Fibroblast of the aortic adventitia (primary cell): ENCODE measurements at places on chromosomes 4 and X.

DNA sequence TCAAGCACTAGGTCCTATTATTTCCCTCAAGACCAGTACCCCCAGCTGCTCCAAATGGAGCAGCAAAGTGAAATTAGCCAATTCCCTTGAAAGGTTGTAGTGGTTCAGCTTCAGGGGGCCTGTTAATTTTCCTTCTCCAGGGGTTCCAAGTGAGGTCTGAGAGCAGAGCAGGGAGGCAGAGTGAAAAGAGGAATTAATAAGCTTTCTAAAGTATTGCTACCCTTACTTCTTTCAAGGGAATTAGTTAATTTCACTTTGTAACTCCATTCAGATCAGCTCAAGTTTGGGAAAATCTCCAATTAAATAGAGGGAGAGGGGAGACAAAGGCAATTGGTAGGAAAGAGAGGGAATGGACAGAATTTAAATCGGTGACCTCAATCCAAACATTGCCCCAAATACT, 78.7 kb upstream of the SLC7A11 start:
- DNase-seq = no peak

GRCh38 chrX:110722135-110722534, 73.5 kb downstream of the CHRDL1 start:
- DNase-seq = no peak

GRCh38 chr4:78645853-78646757, 94.5 kb downstream of the ANXA3 start:
- peak; percentile 98 for DNase-seq

DNA sequence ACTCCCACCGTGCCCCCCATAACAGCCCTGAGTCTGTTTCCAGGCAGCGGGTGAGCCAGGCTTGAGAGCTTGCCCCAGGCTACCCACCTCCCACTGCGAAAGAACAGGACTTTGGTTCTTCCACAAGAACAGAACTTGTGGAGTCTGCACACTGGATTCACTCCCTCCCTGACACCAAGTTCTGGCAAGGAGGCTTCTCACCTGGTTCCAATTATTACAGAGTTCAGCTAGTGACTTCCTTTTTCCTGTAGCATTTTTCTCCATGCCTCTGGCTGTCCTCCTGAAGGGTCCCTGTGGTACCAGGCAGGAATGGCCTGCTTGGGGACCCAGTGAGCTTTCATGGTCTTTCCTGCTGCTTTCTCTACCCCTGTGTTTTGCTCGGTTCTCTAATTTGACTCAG, 208.6 kb upstream of the SFRP2 start:
- DNase-seq = no peak

- no peak for DNase-seq
Observed at GRCh38 chr4:20960291-20960690, 260.0 kb downstream of the PACRGL start.

- DNase-seq = no peak
Observed at GRCh38 chr4:7781366-7781765, 158.3 kb downstream of the AFAP1 start.

- DNase-seq = peak; percentile 97
Observed at GRCh38 chrX:130100180-130100579, 10.1 kb downstream of the ELF4 start.

GRCh38 chrX:75278991-75279390, 5.1 kb downstream of the UPRT start:
- peak; percentile 9 for DNase-seq

GRCh38 chr4:1244978-1245471, 3.9 kb downstream of the CTBP1 start:
- DNase-seq = no peak

GRCh38 chr4:151781026-151781425, 20.2 kb upstream of the GATB start:
- no peak for DNase-seq

- no peak for DNase-seq
Observed at GRCh38 chrX:103830848-103831247, 1.2 kb downstream of the RAB9B start.

DNA sequence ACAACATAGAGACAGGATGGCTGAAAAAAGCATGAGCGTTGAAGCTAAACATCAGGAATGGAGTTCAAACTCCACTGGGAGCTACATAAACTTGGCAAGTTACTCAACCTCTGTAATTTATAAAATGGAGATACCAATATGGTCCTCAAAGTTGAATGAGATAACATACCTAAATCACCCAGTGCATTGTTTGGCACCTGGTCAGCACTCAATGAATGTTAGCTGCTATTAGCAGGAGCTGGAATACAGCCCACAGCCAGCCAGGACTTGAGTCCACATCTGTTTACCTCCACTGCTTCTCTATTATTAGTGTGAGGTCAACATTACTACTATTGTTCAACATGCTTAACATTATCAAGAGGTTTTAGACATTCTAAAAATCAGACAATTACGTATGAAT, 97.9 kb downstream of the NR3C2 start:
- DNase-seq = no peak

DNA sequence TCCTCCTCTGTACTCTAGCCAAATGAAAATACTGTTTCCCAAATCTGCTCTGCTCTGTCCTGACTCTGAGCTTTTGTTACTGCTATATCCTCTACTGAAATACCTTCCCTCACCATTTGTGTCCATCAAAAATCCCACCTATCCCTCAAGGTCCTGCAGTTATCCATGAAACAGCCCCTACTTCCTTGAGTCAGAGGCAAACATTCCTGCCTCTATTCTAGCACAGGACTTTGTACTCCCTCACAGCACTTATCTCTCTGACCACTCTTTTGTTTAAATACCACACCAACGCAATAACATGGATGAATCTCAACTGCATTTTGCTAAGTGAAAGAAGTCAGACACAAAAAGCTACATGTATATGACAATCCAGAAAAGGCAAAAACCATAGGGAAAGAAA, 10.5 kb upstream of the RNF128 start:
- no peak for DNase-seq

- DNase-seq = no peak
Observed at GRCh38 chrX:21503593-21503992, 129.4 kb downstream of the CNKSR2 start.

DNA sequence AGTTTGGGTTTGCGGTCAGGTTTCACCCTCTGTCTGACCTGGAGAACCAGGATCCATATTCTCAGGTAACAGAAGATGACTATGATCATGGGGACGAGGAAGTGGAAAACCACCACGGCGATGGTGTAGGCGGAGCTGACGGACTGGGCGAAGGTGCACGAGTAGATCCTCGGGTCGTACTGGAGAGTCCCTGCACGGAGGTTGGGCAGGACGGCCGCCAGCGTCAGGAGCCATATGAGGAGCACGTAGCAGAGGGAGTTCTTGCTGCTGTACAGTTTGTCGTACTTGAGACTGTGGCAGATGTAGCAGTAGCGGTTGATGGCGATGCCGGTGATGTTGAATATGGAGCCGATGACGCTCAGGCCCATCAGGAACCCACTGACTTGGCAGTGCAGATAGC, 21.3 kb downstream of the MTNR1A start:
- DNase-seq = no peak

GRCh38 chrX:119755981-119756533, 2.3 kb upstream of the SOWAHD start:
- no peak for DNase-seq

DNA sequence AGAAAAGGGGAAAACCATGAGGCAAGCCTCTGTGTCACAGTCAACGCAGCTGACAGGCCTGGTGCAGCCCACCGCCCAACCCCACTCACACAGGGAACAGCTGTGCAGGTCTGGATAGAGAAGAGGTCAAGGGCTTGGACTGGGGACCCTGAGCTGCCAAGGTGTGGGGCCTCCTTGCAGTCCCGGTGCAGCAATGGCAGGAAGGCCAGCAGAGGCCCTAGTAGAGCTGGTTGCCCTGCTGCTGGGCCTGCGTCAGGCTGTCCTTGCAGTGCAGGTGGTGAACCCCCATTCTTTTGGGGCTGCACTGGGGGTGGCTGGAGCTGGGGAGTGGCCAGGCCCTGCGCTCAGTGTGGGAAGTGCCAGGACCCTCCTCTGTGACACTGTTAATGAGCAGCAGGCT, 482.0 kb downstream of the SMARCA1 start:
- no peak for DNase-seq

DNA sequence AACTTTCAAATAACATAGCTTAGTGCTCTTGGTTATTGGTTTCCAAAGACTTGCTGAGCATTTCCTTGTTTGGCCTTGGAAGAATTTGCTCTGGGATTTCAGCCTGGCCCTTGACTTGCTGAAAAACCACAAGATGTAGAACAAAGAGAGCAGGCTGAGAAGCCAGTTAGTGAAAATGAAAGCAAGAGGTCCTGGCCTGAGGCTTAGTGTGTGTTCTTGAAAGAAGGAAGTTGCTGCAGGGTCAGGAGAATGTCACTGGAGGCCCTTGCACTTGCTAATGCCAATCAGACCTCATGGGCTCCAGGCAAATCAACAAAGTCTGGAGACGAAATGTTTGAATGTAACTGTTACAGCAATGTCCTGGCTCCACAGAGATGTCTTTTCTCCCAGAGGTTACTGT, 79.4 kb downstream of the SYNPO2 start:
- peak; percentile 93 for DNase-seq

- DNase-seq = peak; percentile 84
Observed at GRCh38 chr4:118224243-118224829, 128.5 kb downstream of the PRSS12 start.

- DNase-seq = no peak
Observed at GRCh38 chr4:52251864-52252263, 200.8 kb downstream of the SPATA18 start.

- DNase-seq = peak; percentile 33
Observed at GRCh38 chr4:71550220-71551165, 211.7 kb downstream of the SLC4A4 start.

GRCh38 chr4:124874172-124874450, 161.6 kb upstream of the ANKRD50 start:
- DNase-seq = no peak

- no peak for DNase-seq
Observed at GRCh38 chr4:143356493-143356892, 19.8 kb downstream of the GAB1 start.

DNA sequence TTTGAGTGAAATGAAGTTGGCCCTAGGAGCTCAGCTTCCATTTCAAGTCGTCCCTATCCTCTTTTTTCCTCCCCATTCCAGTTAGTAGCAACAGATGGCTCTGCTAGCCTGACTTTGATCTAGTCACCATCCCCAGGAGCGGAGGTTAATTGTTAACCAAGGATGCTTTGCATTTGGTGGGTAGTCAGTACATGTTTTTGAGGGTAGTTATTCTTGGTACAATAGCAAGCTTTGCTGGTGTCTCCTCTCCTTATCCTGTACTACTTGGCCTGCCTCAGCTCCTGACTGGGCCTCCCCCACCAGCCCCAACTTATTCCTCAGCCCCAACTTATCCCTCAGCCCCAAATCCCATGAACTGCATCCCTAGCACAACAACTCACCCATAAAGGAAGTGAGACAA, 14.8 kb upstream of the RTL5 start:
- DNase-seq = no peak

DNA sequence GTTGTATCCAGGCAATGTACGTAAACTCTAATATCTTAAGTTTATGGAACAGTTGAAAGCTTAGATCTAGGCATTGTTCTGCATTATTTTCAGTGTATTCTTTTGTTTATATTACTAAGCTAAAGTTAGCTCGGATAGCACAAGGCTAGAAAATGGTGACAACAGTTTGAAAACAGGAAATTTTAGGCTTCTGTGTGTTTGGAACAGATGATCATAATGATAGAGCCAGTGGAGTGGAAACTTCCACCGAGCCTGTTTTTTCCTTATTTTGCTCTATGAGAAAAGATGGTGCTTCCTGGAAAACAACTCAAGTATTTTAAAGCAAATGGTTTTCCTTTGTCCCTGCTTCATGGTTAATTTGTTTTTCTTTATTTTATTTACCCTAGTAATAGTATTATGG, 70.8 kb downstream of the GAB1 start:
- DNase-seq = no peak

GRCh38 chr4:59728496-59728895, 1471.6 kb upstream of the ADGRL3 start:
- DNase-seq = no peak

GRCh38 chr4:153523941-153524386, 57.8 kb downstream of the TMEM131L start:
- peak; percentile 60 for DNase-seq

- DNase-seq = no peak
Observed at GRCh38 chr4:106337916-106338315, 21.6 kb downstream of the AIMP1 start.

DNA sequence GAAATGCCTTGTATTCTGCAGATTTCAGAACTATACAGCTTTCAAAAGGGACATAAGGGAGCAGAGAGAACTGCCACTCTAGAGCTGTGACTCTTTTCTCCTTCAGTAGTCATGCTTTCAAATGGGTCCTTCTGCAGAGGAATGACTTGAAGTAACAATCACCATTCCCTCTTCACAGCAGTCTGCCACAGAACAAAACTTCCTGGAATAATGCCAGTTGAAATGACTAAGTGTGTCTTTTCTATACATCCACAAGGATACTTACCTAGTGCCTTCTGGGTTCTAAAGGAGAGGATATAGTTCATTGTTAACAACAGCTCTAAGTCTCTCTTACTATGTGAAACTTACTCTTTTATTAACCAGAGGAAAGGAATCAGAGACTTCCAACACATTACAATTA, 515.4 kb upstream of the ATOH1 start:
- no peak for DNase-seq

- DNase-seq = peak; percentile 47
Observed at GRCh38 chrX:41759817-41760216, 35.8 kb downstream of the GPR82 start.

DNA sequence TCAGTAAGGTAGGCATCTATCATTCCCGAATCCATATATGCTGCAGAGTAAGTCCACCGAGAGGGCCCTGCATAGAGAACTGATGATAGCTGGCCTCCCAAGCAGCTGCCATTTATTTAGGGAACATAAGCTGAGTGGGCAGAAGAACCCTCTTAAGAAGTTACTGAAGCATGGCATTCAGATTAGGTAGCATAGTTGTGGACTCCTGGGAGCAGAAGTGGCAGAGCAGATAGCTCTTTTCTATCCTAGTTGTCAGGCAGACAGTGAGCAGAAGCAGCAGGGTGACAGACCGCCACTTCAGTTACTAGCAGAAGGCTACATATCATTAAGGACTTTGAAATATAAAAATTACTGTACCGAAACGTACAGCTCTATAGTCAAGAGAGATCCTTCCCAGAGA, 454.7 kb downstream of the PPP4R3C start:
- no peak for DNase-seq
